ENCODE measurements at places on chromosomes 7 and 10.

DNA sequence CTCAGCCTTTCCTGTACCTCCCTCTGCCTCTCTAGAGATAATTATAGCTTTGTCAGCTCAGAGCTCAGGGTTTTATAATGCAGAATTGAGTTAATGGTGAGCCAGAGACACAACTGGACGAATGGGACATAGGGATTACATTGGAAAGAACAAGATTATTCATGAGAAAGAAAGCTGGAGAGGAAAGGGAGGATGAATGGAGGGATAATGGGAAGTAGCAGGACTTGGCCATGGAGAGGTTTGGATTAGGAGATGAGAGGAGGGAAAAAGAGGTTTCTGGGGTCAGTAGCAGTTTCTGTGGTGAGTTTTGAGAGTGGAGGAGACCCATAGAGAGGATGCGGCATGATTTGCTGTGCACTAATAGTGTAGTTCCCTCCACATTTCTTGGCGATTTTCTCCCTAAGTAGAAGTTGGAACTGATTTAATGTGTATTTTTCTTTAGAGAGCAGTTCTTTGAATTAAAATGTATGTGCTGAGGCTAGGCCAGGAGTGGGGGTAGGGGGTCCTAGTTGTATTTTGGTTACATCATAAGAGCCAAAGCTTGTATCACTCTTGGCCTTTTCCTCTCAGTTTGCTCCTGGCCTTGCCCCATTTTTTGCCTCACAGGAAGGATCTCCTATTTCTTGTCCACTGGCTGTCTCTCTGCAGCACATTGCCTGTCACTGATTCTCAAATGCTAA, 107.4 kb downstream of the MKX start:
- DNase-seq, result no peak

- no peak for DNase-seq
Observed at GRCh38 chr7:131338173-131338572, 10.5 kb downstream of the MKLN1 start.

GRCh38 chr7:70621954-70622600, 509.9 kb upstream of the GALNT17 start:
- no peak for DNase-seq

DNA sequence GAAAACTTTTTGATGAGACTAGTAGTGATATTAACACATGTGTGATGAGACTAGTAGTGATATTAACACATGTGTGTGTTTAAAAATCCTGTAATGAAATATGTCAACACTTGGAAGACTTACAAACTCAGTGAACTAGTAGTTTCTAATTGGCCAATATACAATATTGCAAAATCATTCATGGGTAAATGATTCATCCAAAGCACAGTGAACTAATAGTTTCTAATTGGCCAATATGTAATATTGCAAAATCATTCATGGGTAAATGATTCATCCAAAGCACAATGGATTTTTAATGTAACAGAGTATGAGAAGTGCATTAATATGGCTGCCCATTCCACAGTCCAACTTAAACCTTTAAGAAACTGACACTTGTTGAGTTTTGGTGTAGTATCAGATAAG, 77.8 kb downstream of the ATAD1 start:
- no peak for DNase-seq

DNA sequence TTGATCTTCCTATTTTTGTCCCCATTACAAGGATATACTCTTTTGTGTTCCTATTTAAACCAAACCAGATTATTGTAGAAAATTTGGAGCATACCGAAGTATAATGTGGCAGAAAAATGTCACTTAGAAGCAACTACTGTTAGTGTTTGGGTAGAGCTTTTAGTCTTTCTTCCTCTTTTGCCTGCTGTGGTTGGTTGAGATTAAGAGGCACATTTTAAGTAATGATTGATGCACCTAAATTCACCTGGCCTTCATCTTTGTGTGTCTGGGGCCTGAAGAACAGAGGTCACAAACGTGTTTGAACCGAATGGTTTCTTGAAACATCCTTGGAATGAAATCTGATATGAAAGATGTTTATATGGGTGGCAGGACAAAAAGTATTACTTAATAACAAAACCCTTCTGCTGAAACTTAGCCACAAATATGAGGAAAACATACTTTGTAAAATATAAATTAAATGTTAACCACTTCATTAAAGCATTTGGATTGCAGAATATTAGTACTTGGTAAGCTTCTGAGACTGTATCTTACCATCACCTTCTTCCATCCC, 2.6 kb downstream of the BPGM start:
- no peak for DNase-seq

All from GM06990 (cell line).